ENCODE measurements at places on chromosomes 3 and 15.

GRCh38 chr3:172341482-172342059, 106.7 kb downstream of the GHSR start:
- DNase-seq = no peak

DNA sequence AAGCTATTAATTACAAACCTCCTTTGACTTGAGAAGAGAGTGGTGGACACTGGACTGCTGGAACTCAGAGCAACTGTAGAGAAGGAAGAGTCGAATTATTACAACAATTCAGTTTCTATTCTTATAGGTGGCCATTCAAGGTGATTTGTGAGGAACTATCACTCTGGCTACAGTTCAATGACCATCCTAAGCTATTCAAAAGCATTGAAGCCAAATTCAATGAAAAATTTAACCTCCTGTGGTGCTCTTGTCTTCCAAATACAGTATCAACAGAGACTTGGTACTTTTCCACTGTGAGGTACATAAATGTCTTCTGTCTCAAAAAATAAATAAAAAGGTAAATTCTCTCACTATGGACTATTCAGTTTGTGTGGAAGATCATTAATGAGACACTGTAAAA, 513.3 kb upstream of the SEMA6D start:
- DNase-seq = no peak

- no peak for DNase-seq
Measured at GRCh38 chr15:57867970-57868798, 161.7 kb downstream of the POLR2M start.

DNA sequence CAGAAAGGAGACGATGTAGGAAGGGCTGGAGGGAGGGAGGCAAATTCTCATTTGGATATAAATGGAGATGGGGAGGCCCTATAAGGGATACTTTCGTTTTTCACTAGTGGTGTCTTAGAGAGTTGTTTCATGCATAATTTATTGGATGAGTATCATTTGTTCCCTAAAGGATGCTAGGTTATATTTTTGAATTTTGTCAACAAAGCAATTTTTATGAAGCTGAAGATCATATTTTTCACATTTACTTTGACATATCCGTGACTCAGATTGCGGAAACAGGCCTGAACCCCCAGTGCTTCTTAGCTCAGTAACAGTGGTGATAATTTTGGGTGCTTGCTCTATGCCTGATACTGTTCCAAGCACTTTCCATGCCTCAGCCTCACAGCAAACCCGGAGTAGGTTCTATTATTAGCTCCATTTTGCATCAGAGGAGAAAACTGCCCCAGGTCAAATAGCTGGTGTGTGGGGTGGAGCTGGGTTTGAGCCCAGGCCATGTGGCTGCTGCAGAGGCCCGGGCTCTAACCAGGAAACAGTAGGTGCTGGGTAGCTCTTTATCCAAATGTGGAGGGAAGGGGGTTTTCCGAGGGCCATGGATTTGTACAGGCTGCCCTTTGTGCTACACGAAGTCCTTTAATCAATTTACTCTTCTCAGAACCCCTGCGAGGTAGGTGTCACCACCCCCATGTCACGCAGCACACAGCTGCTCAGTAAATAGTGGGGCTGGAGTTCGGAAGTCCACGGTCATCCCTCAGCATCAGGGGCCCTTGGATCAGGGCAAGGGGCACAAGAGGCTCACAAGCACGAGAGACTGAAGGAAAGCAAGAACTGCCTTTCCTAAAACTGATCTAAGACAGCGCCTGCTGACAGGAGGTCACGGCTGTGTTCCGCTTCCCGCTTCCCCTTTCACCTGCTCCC, 99.1 kb downstream of the SLC49A4 start:
- DNase-seq = no peak

- DNase-seq = no peak
Measured at GRCh38 chr3:13673207-13673606, 124.3 kb downstream of the FBLN2 start.

DNA sequence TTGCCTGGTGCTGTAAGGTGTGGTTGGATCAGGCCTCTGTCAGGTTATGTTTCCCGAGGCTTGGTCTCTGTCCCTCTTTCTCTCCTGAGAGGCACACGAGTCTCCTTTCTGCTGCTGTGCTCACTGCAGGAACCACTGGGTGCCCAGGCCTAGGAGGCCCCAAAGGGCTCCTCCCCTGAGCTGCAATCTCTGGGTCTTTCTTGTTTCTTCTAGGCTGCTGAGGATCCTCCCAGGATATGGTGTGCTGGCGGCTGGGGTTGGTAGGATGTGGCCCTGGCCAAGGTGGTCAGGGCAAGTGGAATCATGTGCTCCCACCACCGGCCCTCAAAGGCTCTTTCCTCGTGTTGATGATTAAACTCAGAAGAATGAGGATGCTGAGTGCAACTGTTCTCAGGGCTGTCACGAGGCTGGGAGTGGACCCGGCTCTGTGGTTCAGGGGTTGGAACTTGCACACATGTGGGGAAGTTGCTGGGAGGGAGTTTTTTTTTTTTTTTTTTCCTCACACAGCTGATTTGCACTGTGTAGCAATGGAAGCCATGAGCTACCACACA, 43.6 kb upstream of the CTSH start:
- DNase-seq = no peak

GRCh38 chr3:98558100-98558827, 26.5 kb downstream of the GPR15 start:
- no peak for DNase-seq

DNA sequence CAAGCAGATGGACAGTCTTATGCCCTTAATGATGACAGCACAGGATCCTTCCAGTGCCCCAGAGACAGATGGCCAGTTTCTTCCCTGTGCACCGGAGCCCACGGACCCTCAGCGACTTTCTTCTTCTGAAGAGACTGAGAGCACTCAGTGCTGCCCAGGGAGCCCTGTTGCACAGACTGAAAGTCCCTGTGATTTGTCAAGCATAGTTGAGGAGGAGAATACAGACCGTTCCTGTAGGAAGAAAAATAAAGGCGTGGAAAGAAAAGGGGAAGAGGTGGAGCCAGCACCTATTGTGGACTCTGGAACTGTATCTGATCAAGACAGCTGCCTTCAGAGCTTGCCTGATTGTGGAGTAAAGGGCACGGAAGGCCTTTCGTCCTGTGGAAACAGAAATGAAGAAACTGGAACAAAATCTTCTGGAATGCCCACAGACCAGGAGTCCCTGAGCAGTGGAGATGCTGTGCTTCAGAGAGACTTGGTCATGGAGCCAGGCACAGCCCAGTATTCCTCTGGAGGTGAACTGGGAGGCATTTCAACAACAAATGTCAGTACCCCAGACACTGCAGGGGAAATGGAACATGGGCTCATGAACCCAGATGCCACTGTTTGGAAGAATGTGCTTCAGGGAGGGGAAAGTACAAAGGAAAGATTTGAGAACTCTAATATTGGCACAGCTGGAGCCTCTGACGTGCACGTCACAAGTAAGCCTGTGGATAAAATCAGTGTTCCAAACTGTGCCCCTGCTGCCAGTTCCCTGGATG, 198.7 kb downstream of the AKAP13 start:
- no peak for DNase-seq

- no peak for DNase-seq
Measured at GRCh38 chr15:34986771-34987480, 1.2 kb downstream of the ZNF770 start.

DNA sequence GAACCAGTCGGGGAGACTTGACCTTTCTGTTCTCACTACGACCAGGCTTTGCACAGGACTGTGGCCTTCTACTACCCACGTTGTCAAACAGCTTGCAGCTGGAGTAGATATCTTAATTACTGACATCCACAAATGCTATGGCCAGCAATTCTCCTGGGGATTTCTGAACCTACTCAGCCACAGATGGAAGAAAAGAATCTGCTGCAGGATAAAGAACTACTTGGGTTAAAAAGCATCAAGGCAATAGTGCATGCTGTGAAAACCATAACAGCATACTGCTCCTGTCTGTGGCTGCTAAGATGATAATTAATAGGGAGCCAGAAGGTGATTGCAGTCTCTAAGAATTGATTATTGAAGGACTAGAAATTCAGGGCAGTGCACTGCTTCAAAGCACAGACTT, 859.2 kb upstream of the SEMA6D start:
- no peak for DNase-seq

DNA sequence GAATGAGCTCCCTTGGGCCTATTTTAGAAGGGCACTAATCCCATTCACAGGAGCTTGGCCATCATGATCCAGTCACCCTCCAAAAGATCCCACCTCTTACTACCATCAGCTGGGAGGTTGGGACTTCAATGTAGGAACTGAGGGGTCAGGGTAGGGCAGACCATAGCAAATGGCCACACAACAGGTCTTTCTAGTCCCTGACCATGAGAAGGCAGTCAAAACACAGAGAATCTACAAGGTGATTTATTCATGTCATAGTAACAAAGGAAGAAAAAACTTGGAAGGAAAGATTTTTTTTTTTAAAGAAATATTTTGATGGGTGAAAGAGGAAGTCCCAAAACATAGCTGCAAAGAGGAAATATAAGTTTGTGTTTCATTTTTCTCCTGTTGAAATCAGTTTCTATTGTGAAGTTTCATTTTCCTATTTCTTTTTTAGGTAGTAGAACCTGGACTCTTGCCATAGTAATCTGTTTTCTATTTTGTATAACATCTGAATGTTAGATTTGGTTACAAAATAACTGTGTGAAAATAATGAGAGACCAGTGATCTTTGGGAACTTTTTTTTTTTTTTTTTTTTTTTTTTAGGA, 23.5 kb upstream of the TNFSF10 start:
- DNase-seq = no peak

DNA sequence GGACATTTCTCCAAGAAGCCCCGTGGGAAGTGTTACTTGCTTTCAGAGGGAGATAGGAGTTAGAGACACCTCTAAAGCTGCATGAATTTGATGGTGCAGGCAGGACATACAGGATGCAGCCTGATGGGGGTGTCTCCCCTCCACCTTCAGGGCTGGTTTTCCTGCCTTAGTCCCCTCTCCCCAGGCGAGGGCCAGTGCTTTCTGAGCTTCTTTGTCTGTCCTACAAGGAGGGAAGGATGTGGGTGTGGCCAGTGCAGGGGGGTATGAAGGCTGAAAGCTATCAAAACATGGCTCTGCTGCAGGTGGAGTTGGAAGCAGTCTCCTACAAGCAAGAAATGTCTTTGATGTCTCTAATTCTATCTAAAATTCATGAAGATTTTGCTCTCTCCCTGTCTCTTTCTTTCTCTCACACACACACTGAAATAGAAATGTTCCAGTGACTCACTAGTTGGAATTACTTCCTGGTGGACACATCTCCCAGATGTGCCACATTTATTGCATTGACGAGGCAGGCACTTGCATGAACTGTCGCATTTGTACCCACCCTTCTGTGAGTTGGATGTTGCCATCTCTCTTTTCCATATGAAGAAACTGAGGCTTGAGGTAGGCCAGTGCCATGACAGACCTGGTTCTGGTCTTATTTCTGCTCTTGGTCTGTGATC, 13.9 kb upstream of the PODXL2 start:
- no peak for DNase-seq

GRCh38 chr15:92394309-92395097, 822 bp downstream of the ST8SIA2 start:
- no peak for DNase-seq

- no peak for DNase-seq
Measured at GRCh38 chr3:122719273-122719921, 38.8 kb downstream of the PARP14 start.

DNA sequence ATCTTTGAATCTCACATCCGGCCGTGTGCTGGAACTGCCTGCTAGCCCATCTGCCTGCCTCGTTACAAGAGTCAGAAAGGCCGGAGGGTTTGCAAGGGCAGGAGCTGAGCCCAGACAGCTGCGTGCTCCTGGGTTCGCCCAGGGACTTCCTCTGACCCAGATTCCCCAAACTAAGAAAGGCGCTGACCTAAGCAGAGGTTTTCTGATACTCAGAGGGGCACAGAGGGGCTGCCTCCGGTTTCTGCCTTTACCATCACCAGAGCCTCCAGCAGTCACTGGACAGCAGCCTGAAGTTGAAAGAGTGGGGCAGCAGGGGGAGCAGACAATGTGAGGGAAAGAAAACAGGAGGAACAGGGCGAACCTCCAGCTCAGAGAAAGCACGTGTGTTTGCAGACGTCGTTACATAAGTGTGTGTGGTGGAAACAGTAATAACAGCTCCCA, 33.4 kb upstream of the RAD18 start:
- DNase-seq = no peak

- no peak for DNase-seq
Measured at GRCh38 chr3:42078677-42079076, 12.5 kb upstream of the TRAK1 start.

GRCh38 chr3:120555657-120556509, 40.3 kb upstream of the NDUFB4 start:
- no peak for DNase-seq

- DNase-seq = no peak
Measured at GRCh38 chr15:58056015-58056414, 9.5 kb downstream of the ALDH1A2 start.

GRCh38 chr15:44194323-44195150, 534 bp downstream of the FRMD5 start:
- peak; percentile 8 for DNase-seq

DNA sequence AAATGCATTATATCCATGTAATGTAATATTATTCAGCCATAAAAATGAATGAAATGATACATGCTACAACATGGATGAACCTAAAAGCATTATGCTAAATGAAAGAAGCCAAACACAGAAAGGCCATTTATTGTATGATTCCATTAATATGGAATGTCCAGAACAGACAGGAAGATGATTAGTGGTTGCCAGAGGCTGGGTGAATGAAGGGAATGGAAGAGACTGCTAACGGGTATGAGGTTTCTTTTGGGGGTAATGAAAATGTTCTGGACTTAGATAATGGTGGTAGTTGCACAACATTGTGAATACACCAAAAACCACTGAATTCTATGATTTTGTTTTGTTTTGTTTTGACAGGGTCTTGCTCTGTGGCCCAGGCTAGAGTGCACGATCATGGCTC, 61.6 kb upstream of the MAP4 start:
- DNase-seq = no peak

DNA sequence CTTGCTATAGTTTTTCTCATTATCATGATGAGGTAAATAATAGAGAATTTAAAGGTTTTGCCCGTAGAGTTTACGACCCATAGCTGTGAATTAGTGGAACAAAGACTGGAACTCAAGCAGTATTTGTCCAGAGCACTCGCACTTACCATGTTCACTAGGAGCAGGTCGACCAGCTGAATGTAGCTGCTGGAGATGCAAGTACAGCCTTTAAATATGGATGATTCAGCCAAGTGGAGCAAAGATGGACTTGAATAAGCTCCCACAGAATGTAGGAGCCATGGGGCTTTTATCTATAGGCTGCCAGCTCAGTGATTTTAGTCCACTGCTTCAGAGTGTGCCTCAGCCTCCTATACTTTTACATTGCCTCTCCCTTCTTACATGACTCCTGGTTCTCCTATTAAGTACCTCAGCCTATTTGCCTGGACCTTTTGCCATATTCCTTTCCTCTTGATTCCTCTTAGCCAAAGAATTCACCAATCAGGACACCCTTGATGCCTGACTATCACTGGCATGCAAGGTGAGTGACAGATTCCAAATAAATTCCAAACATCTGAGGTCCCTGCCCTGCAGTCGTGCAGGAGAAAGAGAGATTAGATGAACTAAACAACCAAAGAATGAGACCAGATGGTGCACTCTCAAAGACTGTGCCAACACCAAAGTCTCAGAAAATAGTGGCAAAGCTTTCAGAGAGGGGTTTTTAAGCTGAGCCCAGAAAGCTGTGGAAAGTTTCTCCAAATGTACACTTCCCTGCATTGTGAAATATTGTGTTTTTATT, 3.9 kb downstream of the MKRN3 start:
- no peak for DNase-seq
